ENCODE measurements at places on chromosomes 6 and 20. TPM values are rescaled to one million over a fixed set of nuclear protein-coding genes. Genes with fewer than 3 reads are reported as not detected.

- DNase-seq = peak; percentile 7
Observed at GRCh38 chr6:111162504-111162903, 75.2 kb downstream of the SLC16A10 start.

DNA sequence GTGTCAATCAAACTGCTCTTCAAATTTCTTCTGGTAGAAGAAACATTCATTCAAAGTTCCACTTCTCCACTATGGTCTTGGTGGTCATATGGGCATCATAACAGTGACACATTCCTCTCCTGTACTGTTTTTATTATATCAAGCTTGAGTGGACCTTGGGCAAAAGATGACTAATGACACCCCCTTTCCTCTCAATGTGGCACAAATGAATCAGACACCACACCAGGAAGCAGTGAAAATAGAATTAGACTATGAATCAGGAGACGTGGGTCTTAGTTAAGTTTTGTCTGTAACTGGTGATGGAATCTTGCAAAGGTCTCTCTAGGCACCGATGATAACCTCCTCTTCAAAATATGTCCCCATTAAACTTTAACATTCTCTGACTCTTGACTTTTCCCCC, 9.0 kb upstream of the NRSN1 start:
- DNase-seq = no peak

DNA sequence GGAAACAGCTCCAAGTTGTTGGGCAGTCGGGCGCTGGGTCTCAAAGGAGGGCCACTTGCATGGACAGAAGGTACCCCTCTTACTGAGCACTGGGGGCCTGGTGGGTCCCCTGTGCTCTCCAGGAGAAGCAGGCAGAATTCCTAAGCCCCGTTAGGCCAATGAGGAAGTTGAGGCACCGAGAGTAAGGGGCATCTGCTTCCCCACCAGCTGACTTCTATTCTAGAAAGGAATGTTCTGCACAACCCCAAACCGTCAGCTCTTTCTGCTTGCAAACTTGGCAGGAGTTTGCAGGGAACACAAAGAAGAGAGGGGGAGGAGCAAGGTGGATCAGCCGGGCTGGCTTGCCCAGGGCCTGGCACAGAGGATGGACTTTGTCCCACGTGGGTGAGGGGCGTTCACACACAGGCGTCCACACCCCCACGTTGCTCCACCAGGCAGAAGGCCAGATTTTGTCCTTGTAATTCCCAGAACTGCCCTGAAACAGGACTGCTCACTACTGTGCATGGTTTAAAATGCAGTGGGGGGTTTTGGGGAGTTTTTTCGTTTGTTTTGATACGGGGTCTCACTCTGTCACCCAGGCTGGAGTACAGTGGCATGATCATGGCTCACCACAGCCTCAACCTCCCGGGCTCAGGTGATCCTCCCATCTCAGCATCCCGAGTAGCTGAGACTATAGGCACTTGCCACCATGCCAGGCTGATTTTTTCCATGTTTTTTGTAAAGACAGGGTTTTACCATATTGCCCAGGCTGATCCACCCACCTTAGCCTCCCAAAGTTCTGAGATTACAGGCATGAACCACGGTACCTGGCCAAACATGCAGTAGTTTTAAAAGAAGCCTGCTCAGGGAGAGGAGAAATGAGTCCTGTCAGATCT, 93.3 kb downstream of the SNX5 start:
- DNase-seq = peak; percentile 56

DNA sequence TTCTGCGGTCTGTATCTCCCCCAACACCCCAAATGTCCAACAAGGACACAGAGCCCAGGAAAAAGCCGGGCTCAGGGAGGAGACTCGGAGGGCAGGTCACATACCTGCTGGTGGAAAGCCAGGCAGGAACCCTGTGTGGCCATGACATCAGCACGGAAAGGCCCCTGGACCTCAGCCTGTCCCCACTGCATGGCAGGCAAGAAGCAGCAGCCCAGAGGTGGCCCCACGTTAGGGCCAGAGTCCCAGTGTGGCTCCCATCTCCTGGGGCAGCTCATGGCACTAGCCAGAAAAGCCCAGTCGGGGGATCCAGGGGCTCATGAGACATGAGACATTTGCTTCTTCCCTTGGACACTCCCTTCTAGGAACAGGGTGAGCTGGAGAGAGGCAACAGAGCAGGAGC, 258.7 kb downstream of the DLL1 start:
- DNase-seq = no peak

GRCh38 chr20:59518881-59519706, 85.2 kb upstream of the PHACTR3 start:
- peak; percentile 49 for DNase-seq

DNA sequence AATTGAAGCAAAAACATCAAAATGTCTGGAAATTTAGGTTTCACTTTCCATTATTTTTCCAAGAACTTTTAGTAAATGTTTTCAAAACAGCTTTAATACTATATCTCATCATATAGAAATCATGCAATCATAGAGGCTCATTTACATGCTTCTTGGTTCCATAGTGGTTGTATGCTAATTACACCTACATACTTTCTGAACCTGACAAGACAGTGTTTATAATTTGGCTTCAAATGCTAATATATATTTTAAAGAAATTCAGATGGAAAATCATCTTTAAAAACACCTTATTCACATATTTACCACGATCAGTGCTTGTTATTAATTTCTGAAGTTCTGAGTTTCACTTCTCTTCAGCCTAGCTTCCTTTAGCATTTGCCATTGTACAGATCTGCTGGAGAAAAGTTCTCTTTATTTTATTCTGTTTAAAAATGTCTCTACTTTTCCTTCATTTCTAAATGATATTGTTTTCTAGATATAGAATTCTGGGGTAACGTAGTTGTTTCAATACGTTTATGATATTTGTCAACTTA, 89.9 kb downstream of the PLCB1 start:
- no peak for DNase-seq

DNA sequence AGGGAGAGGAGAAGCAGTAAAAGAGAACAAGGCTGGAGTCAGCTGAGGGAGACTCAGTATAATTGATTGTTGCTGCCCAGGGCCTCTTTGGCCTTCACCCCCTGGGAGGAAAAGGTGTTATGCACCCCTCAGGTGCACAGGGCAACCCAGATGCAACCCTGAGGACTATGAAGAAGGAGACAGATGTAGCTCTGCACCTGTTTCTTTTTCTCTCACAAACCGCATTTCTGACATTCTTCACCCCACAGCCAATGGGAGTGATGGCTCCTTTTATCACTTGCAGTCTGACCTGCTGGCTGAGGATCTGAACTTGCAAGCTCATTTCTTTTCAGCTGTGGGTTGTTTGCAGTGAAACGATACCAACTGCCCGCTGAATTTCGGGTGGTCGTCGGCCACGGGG, 64.1 kb upstream of the F13A1 start:
- no peak for DNase-seq

DNA sequence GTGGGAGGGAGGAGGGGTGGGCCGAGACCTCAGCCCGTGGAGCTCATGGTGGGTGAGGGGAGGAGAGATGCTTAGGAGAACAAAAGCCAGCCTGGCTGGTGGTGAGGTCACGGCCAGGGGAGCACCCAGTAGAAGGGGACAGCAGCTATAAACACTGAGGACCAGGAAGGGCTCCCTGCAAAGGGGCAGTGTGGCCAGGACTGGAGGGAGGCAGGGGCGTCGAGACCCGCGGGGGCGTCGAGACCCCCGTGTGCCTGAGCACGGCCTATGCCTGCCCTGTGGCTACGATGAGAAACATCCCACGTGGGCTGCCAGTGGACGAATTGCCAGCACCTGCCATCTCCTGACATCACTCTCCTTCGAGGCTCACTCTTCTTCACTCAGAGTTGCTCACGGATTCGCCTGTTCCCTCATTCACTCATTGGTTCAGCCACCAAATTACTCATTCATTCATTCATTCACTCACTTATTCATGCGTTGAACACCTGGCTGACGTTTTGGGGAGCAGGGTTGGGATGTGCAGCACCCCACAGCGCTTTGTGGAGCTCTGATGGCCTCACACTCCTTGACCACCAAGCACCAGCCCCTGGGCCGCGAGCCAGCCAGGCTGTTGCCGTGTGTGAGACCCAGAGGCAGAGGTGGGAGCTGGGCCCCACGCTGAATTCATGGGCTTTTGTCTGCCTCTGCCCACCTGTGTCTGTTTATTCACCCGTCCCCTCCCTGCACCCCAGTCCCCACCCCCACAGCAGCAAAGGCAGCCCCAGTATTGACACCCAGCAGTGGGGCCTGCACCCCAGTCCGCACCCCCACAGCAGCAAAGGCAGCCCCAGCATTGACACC, 61.2 kb upstream of the BHLHE23 start:
- no peak for DNase-seq

- DNase-seq = peak; percentile 46
Observed at GRCh38 chr6:6412700-6413099, 92.2 kb upstream of the F13A1 start.

Gene MPC1
- polyA plus RNA-seq = 77.9 TPM

Gene USP49
- polyA plus RNA-seq = 21.0 TPM

- DNase-seq = no peak
Observed at GRCh38 chr6:159981403-159982245, 12.7 kb downstream of the IGF2R start.

DNA sequence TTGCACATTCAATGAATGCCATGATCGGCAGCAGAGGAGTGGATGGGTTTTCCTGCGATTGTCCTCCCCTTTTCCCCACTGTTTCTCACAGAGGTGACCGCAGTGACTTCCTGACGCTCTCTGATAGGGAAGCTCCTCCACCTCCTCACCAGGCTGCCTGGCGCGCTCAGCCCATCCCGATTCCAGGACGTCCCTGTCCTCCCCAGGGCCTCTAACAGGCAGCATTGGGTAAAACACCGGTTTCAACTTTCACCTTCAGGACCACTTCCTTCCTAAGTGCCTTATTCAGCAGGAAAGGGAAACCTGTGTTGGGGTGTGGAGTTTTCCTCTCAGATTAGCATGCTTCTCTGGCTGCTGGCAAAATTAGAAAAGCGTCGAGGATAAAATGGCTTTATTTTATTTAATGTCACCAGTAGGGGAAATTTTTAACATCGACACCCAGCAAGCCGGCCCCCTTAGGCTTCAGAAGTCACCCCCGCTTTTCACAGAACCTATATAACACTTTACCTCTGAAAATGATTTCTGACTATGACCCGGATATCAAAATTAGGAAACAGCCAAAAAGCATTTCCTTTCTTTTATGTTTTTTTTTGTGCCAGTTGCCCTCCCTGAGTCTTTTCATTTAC, 570.4 kb upstream of the GJE1 start:
- peak; percentile 26 for DNase-seq

- peak; percentile 99 for DNase-seq
Observed at GRCh38 chr6:110179406-110180227, at the start of gene WASF1. Gene WASF1 (minus strand): TSS chr6:110179670. CDS start chr6:110127601, 52,069 bp downstream.

DNA sequence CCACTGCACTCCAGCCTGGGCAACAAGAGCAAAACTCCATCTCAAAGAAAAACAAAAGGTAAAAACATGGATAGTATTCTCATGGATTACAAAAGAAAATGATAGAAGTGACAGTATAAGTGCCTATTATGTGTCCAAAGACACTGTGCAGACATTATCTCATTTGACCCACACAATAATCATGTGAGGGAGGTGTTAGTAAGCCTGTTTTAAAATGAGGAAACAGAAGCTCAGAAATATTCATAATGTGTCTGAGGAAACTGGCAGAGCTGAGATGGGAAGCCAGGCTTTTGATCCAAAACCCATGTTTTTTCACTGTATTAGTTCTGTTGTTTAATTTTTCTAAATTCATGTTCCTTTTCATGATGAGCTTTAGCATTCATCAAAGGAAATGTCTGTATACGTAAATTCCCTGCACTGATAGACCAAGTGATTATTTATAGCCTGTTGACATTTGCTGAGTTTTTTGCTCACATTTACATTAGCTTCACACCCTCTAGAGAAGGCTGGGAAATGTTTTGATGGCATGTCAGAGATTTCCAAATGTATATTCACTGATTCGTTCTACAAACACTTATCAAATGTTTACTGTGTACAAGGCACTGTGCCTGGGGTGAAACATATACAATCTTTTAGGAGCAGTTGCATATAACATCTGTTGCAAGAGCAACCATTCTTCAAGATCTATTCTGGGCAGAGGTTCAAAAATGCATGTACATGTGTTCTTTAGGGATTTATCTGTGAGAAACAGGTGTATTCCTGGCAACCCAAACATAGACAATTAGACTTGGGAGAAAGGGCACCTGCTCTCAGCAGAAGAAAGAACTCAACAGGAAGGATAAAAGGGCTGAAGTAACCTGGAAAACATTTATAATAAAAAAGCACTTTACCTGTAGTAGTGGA, 331.5 kb downstream of the SAMD5 start:
- no peak for DNase-seq

Gene POM121L2
- polyA plus RNA-seq = not detected

DNA sequence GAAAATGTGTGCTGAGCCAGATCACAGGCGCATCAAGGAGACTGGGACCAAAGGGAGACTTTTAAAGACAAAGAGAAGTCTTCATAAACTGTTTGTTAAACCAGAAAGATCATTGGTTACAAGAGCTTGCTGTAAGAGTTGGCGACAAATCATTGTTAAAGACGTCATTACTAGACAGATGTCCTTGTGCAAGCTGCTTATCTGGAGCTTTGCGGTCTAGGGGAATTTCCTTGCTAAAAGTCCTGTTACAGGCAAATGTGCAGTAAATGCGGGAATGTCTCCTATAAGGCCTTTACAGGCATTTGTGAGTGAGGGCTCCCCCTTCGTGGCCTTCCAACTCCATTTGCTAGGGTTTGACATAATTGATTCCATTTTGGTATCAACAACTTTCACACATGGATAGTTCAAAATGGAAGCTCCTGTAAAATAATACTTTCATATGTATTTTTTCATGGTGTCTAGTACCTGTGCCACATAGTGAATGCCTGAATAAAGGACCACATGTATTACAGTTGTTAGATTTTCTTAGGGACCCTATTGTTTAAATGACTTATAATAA, 362.4 kb downstream of the UTRN start:
- no peak for DNase-seq

GRCh38 chr6:105402090-105402938, 568 bp downstream of the PREP start:
- DNase-seq = peak; percentile 36

DNA sequence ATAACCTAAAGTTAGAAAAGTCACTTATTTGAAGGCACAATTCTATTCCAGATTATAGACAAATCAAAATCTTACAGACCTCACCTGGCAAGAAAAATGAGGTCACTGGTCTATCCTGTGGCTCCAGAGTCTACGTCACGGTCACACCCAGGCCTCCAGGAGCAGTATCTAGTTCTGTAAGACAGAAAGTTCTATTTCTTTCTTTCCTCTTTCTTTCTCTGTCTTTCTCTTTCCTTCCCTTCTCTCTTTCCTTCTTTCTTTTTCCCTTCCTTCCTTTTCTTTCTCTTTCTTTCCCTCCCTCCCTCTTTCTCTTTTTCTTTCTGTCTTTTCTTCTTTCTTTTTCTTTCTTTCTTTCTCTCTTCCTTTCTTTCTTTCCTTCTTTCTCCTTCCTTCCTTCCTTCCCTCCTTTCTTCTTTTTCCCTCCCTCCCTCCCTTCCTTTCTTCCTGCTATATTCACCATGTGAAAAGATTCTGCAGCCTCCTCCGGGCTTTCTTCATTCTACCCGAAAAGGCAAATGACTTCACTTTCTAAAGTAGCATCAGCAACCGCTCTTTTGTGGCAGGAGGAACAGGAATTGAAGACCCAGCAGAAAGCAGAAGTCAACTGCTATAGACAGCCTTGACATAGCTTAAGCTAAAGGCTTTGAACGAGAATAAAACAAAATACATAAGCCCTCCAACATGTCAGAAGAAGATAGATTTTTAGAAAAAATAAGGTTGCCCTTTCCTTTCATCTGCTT, 83.9 kb upstream of the SIRPG start:
- DNase-seq = no peak

Data from left kidney (tissue), 8 donors.